ENCODE measurements at places on chromosomes 3 and 15.

DNA sequence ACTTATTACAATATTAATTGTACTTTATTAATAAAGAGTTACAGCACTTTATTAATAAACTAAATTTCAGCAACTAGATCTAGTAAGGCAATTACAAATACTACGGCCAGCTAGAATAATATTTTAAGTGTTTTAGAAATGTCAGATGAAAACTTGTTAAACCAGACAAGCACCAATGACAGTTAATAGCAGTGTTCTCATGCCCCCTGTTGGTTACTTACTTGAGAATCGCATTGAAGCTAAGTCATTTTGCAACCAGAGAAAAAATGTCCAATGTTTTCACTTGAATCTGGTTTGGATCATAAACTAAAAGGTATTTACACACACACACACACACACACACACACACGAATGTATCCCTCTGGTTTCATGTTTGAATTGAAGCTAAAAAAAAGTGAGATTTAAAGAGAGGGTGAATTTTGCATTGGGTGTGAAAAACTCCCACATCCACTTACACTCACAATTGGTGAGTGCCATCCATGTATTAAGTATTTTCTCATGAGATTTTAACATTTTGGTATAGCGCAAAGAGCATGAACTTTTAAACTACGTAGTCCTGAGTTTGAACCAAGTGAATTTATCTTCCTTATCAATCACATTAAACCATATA, 347.7 kb downstream of the ZBBX start:
- no peak for DNase-seq

DNA sequence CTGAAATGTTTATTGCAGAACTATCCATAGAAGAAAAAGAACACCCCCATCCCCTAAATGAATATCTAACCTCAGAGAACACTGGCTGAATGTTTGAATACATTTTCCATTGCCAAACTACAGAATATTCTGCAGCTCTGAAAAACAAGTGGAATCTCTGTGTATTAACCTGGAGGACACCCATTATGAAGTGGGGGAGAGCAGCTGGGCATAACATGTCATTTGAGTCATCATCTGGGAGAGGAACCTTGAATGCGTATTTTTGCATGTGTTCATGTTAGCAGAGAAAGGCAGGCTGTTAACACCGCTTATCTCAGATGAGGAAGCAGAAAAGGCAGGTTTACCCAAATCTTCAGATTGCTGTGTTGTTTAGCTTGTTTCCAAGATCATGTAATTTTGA, 31.5 kb downstream of the ESYT3 start:
- no peak for DNase-seq

- peak; percentile 86 for DNase-seq
These were observed 45.5 kb downstream of the SLC28A1 start for GRCh38 chr15:84929795-84930603.

- DNase-seq, result peak; percentile 46
These were observed 299.9 kb downstream of the TBC1D5 start for GRCh38 chr3:17442332-17443049.
